MM.1S (cell line): ENCODE measurements at places on chromosomes 3 and 15.

DNA sequence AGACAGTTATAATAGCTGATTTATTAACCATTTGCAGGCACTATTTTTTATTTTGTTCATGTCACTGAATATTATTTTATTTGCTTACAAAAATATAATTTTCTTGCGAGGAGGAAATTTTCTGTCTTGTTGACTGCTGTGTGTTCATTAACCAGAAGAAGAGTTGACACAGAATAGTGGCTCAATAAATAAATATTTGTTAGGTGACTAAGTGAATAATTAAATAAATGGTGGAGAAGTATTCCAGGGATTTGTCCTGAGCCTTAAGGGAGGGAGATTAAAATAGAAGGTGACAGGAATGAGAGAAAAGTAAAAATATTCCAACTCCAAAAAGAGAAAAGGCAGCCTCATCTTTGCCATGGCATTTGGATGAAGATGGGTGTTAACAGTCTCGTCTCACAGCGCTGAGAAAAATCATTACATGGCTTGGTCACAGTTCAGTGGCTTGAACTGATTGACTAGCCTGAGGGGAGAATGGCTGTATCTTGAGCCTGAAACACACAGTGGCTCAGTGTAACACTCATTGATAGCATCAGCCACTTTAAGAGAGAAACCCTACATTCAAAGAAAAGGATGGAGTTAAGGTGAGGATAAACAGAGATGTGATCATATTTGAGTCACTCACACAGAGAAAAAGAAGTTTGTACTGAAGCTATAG, 449.9 kb upstream of the NAALADL2 start:
- no peak for DNase-seq

GRCh38 chr3:29478611-29479010, 197.7 kb downstream of the RBMS3 start:
- no peak for DNase-seq

- no peak for DNase-seq
These were observed 20.1 kb upstream of the TM4SF1 start for GRCh38 chr3:149397528-149397927.

DNA sequence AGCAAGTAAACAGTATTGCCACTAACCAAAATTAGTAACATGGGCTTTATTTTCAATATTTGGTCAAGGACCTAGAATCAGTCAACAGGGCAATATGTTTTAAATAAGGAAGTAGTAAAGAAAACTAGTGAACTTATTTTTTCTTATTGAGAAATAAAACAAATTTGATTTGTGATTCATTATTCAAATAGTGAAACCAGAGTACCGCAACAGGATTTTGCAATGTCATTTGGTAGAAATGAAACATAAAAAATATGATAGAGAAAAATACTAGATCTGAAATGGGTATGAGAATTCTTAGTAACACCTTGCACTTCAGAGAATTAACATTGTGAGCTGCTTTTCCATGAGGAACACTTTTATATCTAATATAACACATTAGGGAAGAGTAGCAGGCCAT, 291.8 kb upstream of the GBE1 start:
- no peak for DNase-seq

- DNase-seq = peak; percentile 73
These were observed 26.9 kb downstream of the MCTP2 start for GRCh38 chr15:94258246-94258645.

- peak; percentile 23 for DNase-seq
These were observed 44.7 kb downstream of the ATP11B start for GRCh38 chr3:182837855-182838454.

- no peak for DNase-seq
These were observed 18.7 kb downstream of the FBXL22 start for GRCh38 chr15:63615935-63616334.
